ENCODE measurements at places on chromosomes 11 and 22.

DNA sequence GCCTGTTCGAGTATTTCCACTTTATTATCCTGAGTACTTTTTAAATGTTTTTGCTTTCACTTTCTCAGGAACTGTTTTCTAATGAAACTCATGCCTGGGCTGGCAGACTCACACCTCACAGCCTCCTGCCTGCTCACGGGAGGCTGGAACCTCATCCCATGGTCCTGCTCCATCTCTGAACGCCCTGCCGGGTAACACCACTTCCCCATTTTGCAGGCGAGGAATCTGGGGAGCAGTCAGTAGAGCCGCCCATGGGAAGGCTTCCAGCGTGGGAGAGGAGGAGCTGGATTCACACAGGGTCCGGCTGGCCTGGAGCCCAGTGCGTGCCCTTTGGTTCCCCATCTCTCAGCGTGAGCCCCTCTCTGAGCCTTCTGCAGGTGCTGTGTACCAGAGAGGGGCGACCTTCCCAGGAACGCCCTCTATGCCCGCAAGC is 53.6 kb downstream of the SCUBE1 start:
- DNase-seq = no peak

DNA sequence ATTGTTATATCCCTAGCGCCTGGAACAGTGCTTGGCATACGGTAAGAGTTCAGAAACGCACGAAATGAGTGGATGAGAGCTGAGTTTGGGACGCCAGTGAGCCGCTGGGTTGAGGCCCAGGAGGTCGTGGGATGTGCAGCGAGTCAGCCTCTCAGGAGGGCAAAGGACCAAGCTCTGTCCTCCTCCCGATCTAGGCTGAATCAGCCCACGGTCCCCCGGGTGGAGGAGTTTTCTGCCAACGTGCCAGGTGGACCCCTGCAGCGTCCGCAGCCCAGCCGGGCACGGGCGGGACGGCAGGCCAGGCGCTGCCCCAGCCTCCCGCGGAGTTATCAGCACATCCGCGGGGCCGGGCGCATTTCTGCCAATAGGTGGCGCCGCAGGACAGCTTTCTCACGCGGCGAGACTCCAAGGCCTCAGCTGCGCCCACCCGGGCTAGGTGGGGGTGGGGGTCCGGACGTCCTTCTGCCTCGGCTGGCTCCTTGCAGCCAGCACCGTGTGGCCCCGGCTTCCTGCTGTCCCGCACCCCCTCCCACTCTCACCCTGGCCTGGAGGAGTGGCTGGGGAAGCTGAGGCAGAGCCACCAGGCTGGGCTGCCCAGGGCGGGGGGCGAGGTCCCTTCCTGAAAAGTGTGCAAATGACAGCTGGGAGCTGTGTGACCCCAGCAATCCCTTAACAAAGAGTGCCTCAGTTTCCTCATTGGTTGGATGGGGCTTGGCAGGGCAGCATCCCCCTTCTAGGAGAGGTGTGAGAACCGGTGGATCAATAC is 2.2 kb upstream of the RPS19BP1 start:
- DNase-seq = peak; percentile 54

- no peak for DNase-seq
These were observed 322.2 kb downstream of the LUZP2 start for GRCh38 chr11:24819006-24819405.

DNA sequence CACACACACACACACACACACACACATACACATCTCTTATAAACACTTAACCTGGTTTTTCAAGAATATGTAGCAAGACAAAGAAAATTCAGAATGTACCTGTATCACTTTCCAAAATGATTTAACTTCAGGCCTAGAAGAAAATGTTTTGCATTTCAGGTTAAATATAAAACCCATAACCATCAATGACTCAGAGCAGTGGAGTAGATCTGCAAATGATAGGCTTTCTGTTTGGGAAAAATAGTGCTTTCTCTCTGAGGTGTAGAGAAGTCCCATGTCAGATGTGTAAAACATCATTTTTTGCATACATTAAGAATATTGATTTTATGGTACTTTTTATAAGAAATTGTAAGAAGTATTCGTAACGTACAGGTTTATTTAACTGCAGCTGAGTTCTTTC is 116.9 kb downstream of the STK33 start:
- DNase-seq = no peak

DNA sequence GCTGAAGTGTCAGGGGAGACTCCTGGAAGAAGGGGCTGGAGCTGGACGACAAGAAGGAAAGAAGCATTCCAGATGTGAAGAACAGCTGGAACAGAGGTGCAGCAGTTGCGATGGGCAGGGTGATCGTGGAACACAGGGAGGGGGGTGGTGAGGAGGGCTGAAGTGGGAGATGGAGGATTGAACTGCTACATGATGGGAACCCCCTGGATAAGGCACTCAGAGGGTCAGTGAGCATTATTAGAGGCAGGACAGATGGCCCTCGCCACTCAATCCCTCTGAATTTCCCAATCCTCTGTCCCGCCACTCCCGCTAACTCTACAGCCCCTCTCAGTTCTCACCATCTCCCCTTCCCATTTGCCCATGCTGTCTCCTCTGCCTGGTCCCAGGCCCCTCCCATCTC is 14.0 kb downstream of the SERPINH1 start:
- no peak for DNase-seq

DNA sequence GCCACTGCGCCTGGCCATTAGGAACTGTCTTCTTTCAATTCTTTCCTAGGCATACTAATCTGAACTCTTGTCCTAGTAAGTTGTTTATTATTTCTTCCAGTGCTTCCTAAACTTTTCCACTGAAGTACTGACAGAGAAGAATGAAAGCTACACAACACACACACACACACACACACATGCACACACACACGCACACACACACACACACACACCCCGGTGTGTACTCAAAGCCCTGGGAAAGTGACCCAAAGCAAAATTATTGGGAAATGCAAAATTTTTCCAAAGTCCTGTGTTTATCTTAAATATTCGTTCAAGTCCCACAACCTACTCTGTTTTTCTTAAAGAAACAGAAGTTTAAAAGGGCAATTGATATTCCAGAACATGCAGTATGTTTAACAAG is 19.4 kb upstream of the SIK2 start:
- DNase-seq = no peak

- no peak for DNase-seq
These were observed 6.3 kb upstream of the ZC3H12C start for GRCh38 chr11:110086892-110087309.

- no peak for DNase-seq
These were observed 31.1 kb upstream of the WT1 start for GRCh38 chr11:32466279-32466915.

Measured in activated CD8-positive, alpha-beta memory T cell treated with anti-CD3 and anti-CD28 coated beads for 48 hours (primary cell).